ENCODE measurements at places on chromosomes 5 and 9. TPM values are rescaled to one million over a fixed set of nuclear protein-coding genes. Genes with fewer than 3 reads are reported as not detected.

Gene DMRTA1
- 12.2 TPM for total RNA-seq

Gene NUTM2F
- not detected for total RNA-seq

Gene FRMPD1
- total RNA-seq = 1.6 TPM

Gene DRD1
- total RNA-seq = under 0.01 TPM

Gene SLC6A19
- not detected for total RNA-seq

Gene IL9
- total RNA-seq = not detected

Gene DDX4
- not detected for total RNA-seq

Gene RETREG1
- 51.5 TPM for total RNA-seq

Gene DOCK8
- 34.1 TPM for total RNA-seq

Gene GABRP
- 0.32 TPM for total RNA-seq

Gene QRFP
- total RNA-seq = not detected

Gene ZFYVE16
- 28.0 TPM for total RNA-seq

Gene ZNF169
- 21.6 TPM for total RNA-seq

Gene PLEKHG4B
- total RNA-seq = 4.3 TPM

Gene FYB1
- total RNA-seq = 10.2 TPM

Gene LCN9
- total RNA-seq = 0.64 TPM

Gene TLX3
- not detected for total RNA-seq

Gene RMI1
- total RNA-seq = 6.1 TPM

Gene FCN2
- total RNA-seq = 0.73 TPM

Gene BAAT
- total RNA-seq = not detected

Gene OTP
- not detected for total RNA-seq

Gene CDH6
- total RNA-seq = 4.8 TPM

Gene NMUR2
- total RNA-seq = not detected

Gene PRRX2
- total RNA-seq = 4.4 TPM

Gene OLFM1
- 22.1 TPM for total RNA-seq

Gene PCDHB5
- total RNA-seq = 6.4 TPM

Gene SOHLH1
- total RNA-seq = not detected

Gene ACOT12
- not detected for total RNA-seq

Gene ANKRD18B
- total RNA-seq = not detected

Gene EQTN
- total RNA-seq = not detected

Gene TNC
- 2.4 TPM for total RNA-seq

Gene SPATA24
- total RNA-seq = 2.4 TPM

Gene RGS7BP
- 1.4 TPM for total RNA-seq

Gene SETD9
- 21.0 TPM for total RNA-seq

Gene ZFP2
- total RNA-seq = 2.6 TPM

Gene CPLANE1
- total RNA-seq = 55.5 TPM

Gene PCDHB7
- 3.4 TPM for total RNA-seq

Gene MAML1
- total RNA-seq = 22.4 TPM

Gene MLANA
- total RNA-seq = not detected

Gene PCDHAC2
- 2.6 TPM for total RNA-seq

Gene SPINK4
- not detected for total RNA-seq

Gene UBAC1
- 53.0 TPM for total RNA-seq

Gene CETN3
- total RNA-seq = 7.7 TPM

Gene TXNDC8
- total RNA-seq = not detected

Data from breast epithelium (tissue), 4 donors.